ENCODE measurements at places on chromosomes 3 and 15. TPM values are rescaled to one million over a fixed set of nuclear protein-coding genes. Genes with fewer than 3 reads are reported as not detected.

Gene ECE2
- total RNA-seq = not detected

Gene CFAP92
- total RNA-seq = not detected

Gene FAH
- total RNA-seq = 23.4 TPM

Gene CX3CR1
- total RNA-seq = not detected

Gene USF3
- total RNA-seq = 16.1 TPM

Gene CTXN2
- total RNA-seq = not detected

Gene RETNLB
- not detected for total RNA-seq

Gene LRTM1
- not detected for total RNA-seq

Gene FANCD2OS
- total RNA-seq = not detected

Gene SEMA3F
- 75.0 TPM for total RNA-seq

All from ascending aorta (tissue), 2 donors.